Aorta (tissue), 5 donors: ENCODE measurements at places on chromosomes 2 and 18. TPM values are rescaled to one million over a fixed set of nuclear protein-coding genes. Genes with fewer than 3 reads are reported as not detected.
A peak's percentile ranks its signal among the peaks of the same experiment; 100 is the strongest.

DNA sequence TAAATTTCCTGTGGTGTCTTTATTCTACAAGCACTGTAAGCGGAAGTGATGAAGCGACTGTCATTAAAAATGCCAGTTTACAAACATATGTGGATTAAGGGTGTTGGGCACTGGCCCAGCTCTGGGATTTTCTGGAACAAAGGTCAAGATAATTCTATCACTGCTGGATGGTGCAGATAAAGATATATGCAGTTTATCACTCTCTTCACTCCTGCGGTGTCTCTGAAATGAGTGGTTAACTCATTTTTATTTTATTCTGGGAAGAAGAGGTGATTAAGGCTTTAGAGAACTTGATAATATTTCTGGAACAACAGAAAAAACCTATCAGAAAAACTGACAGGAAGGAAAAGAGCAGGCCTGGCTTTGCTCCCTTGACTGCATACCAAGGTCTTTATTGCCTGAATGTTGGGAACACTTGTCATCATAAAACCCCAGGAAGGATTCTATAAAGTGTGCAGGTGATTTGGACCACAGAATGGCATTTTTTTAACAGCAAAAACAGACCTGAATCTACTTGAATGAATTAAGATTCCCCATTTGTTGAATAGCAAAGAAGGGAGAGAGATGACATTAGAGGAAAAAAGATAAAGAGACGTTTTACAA is 32.4 kb downstream of the ABCB11 start:
- H3K36me3 ChIP-seq, result no peaks in the 10 kb centered on the region
- no peaks in the 10 kb centered on the region for H3K4me1 ChIP-seq
- no peaks in the 10 kb centered on the region for H3K27me3 ChIP-seq
- H3K27ac ChIP-seq, result no peak overlapping the region
- no peak overlapping the region for H3K4me3 ChIP-seq
- DNase-seq, result no peak

GRCh38 chr2:68762665-68763064 is 28.1 kb downstream of the ARHGAP25 start:
- DNase-seq, result no peak
- no peaks in the 10 kb centered on the region for H3K4me1 ChIP-seq
- H3K4me3 ChIP-seq, result no peak overlapping the region
- H3K27ac ChIP-seq, result no peak overlapping the region
- no peaks in the 10 kb centered on the region for H3K36me3 ChIP-seq

LGALSL gene
- total RNA-seq, result 26.8 TPM

DNA sequence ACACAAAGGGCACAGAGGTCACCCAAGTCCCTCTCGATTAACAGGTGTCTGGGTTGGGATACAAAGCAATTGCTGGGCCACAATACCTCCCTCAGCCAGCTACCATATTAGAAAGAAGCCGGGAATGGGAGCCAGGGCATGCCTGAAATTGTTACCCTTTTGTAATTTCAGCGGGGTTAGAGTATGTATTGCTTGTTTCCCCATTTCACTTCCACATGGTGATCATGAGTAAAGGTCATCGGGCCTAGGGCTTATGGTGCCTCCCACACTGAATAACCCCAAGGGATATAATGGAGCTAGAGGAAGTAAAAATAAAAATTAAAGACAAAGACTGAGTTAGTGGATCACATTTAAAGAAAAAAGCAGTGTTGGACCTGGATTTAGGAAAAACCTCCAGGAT is 437.2 kb upstream of the KLHL29 start:
- no peaks in the 10 kb centered on the region for H3K36me3 ChIP-seq
- H3K27ac ChIP-seq, result no peak overlapping the region
- DNase-seq, result no peak
- H3K4me1 ChIP-seq, result no peaks in the 10 kb centered on the region
- H3K4me3 ChIP-seq, result no peak overlapping the region

CDK15 gene
- 3.9 TPM for total RNA-seq

TWIST2 gene
- total RNA-seq, result 16.4 TPM

DNA sequence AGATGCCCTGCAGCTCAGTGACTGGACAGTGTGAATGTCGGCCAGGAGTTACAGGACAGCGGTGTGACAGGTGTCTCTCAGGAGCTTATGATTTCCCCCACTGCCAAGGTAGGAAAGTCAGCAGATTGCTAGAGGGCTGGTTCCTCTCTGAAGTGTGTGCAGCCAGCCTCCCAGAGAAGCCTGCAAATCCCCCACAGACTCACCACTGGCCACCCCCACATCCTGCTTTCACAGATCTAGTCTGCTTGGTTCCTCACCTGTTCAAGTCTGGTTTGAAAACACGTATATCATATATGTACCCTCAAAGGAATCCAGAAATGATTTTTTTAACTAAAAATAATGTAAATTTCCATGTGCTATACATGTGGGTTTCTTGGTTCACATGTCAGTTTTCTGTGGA is 121.1 kb downstream of the LAMA3 start:
- no peak overlapping the region for H3K4me3 ChIP-seq
- no peak for DNase-seq
- H3K27ac ChIP-seq, result no peak overlapping the region
- no peaks in the 10 kb centered on the region for H3K36me3 ChIP-seq
- no peaks in the 10 kb centered on the region for H3K27me3 ChIP-seq
- H3K4me1 ChIP-seq, result no peaks in the 10 kb centered on the region

PRKCE gene
- 20.3 TPM for total RNA-seq

GRCh38 chr2:47172156-47172921 is 17.2 kb upstream of the STPG4 start:
- H3K4me1 ChIP-seq, result peaks cover 11% of the 10 kb centered on the region
- peak overlapping the region; percentile 44 for H3K27ac ChIP-seq
- H3K27me3 ChIP-seq, result no peaks in the 10 kb centered on the region
- DNase-seq, result peak; percentile 54
- H3K36me3 ChIP-seq, result no peaks in the 10 kb centered on the region
- H3K4me3 ChIP-seq, result no peak overlapping the region

- H3K27ac ChIP-seq, result no peak overlapping the region
- peak overlapping the region; percentile 30 for H3K4me3 ChIP-seq
- H3K27me3 ChIP-seq, result no peaks in the 10 kb centered on the region
- DNase-seq, result peak; percentile 86
- no peaks in the 10 kb centered on the region for H3K4me1 ChIP-seq
These were observed 5.3 kb upstream of the NEU4 start for GRCh38 chr2:241803387-241804325.

FAM161A gene
- 2.4 TPM for total RNA-seq

SETBP1 gene
- 42.4 TPM for total RNA-seq

DNA sequence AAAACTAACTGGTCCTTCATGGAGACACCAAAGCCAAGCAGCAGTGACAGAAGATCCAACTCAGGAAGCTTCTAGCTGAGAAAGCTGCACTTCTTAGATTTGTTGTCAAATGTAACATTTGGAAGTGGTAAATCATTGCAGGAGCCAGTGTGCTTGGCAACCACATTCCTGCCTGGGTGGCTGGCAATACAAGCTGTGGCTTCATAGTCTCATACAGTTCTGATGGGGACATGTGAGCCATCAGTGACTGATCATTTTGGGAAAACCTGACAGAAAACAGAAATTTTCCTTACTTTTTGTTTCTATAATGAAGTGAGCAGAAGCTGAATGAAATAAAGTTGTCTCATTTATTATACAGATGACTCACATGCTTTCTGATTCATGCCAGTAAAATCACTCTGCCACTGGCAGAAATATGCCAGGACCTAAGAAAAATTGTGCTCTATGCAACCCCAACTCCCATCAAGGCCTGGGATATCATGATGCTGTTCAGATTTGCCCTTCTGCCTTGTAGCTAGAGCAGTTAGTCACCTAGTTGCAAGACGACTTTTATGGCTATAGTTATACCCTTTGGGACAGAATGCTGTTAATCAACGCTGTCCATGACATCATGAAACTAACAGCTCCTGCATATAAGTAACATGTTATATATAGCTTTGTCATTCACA is 508.1 kb downstream of the ADCYAP1 start:
- no peak for DNase-seq
- no peak overlapping the region for H3K4me3 ChIP-seq
- no peaks in the 10 kb centered on the region for H3K36me3 ChIP-seq
- no peaks in the 10 kb centered on the region for H3K27me3 ChIP-seq
- H3K4me1 ChIP-seq, result no peaks in the 10 kb centered on the region

DNA sequence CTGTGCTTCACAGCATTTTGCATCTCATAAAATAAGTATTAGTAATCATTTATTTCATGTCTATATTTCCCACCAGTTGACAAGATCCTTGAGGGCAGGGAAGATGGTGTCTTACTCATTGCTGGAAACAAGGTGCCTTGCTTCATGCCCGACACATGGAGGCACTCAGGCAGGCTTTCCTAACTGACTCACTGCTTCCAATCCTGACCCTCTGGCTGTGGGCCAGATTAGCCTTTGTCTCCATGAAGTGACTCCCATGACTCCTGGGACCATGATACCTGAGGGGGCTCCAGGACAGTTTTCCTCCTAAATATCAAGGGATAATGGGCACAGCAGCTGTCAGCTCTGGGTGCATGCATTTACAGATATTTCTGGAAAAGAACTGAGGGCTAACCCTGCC is 275.1 kb downstream of the AGPS start:
- H3K36me3 ChIP-seq, result no peaks in the 10 kb centered on the region
- peaks cover 1% of the 10 kb centered on the region for H3K27me3 ChIP-seq
- H3K4me1 ChIP-seq, result no peaks in the 10 kb centered on the region
- no peak overlapping the region for H3K27ac ChIP-seq
- no peak overlapping the region for H3K4me3 ChIP-seq

- no peaks in the 10 kb centered on the region for H3K36me3 ChIP-seq
- H3K27me3 ChIP-seq, result no peaks in the 10 kb centered on the region
- peaks cover 2% of the 10 kb centered on the region for H3K4me1 ChIP-seq
- H3K27ac ChIP-seq, result no peak overlapping the region
These were observed 20.0 kb upstream of the PTPN2 start for GRCh38 chr18:12904012-12904516.

SERPINB3 gene
- not detected for total RNA-seq

MCEE gene
- total RNA-seq, result 16.4 TPM

- no peak overlapping the region for H3K4me3 ChIP-seq
- no peaks in the 10 kb centered on the region for H3K27me3 ChIP-seq
- peaks cover 2% of the 10 kb centered on the region for H3K4me1 ChIP-seq
- peak overlapping the region; percentile 15 for H3K27ac ChIP-seq
- H3K36me3 ChIP-seq, result no peaks in the 10 kb centered on the region
These were observed 264.8 kb downstream of the C1D start for GRCh38 chr2:67797801-67798540.

- no peaks in the 10 kb centered on the region for H3K27me3 ChIP-seq
- H3K36me3 ChIP-seq, result no peaks in the 10 kb centered on the region
- no peaks in the 10 kb centered on the region for H3K4me1 ChIP-seq
- no peak for DNase-seq
- H3K4me3 ChIP-seq, result no peak overlapping the region
- H3K27ac ChIP-seq, result no peak overlapping the region
These were observed 54.0 kb upstream of the TWIST2 start for GRCh38 chr2:238793801-238794449.

LRATD1 gene
- total RNA-seq, result 2.1 TPM

DNA sequence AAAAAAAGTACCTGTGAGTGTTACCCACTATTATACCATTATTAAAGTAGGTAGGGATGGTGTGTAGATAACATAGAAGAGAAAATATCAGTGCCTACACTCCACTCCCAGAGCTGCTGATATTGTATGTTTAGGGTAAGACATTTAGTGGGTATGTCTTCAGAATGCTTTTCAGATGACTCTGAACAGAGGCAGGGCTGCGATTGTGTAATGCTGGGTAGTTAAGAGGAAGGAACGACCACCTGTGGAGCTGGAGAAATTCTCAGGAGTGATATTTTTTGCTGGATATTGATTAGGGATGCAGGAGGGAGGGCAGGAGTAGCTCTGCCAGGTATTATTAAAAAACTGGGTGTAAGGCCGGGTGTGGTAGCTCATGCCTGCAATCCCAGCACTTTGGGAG is 2.8 kb downstream of the CNOT11 start:
- H3K27me3 ChIP-seq, result no peaks in the 10 kb centered on the region
- no peak overlapping the region for H3K4me3 ChIP-seq
- peaks cover 4% of the 10 kb centered on the region for H3K36me3 ChIP-seq
- no peaks in the 10 kb centered on the region for H3K4me1 ChIP-seq

DNA sequence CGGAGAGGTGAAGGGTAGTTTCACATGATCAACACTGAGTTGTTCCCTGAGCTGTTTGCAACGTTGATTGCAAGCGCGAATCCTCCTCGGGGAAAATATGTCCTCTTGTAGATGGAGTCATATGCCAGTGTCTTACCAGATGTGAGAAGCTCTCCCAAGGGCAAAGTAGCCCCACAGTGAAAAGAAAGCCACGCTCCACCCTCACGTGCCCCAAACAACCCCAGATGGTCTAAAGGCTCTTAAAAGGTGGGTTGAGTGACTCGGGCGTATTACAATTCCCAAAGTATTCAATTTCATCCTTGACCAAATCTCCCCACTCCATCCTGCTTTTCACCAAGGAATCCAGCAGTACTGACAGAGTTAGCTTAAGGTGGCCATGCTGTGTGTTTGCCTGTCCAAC is 332.1 kb upstream of the SOX11 start:
- H3K27ac ChIP-seq, result no peak overlapping the region
- no peaks in the 10 kb centered on the region for H3K27me3 ChIP-seq
- no peak for DNase-seq
- no peaks in the 10 kb centered on the region for H3K36me3 ChIP-seq
- no peak overlapping the region for H3K4me3 ChIP-seq
